ENCODE measurements at places on chromosomes 6 and 20.

DNA sequence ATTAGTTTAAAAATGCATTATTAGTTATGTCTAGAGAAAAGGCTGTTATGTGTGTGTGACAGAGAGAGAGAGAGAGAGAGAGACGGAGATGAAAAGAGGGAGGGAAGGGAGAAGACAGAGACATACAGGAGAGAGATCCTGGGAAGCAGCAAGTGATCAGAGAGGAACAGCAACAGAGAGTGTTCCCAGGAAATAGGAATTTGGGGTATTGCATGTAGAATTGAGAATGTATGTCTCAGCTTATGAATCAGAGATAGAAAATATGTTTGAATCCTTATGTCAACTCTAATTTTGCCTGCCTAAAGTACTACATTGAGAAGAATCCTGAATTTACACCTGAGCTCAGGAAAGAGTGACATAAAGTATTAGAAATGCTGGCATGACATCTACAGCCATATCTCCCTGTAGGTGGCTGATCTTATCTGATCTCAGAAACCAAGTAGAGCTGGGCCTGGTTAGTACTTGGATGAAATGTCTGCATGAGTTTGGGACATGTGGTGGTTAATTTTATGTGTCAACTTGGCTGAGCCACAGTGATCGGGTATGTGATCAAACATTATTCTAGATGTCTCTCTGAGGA lies 130.6 kb downstream of the TENT5A start:
- DNase-seq, result no peak

GRCh38 chr20:3248993-3249347 lies 10.0 kb upstream of the SLC4A11 start:
- no peak for DNase-seq

GRCh38 chr20:3763671-3764601 lies 3.6 kb downstream of the ADISSP start:
- DNase-seq, result no peak

- DNase-seq, result no peak
Measured at GRCh38 chr6:68634726-68635411, at the start of gene ADGRB3. TSS of gene ADGRB3 (plus strand) at chr6:68635282. CDS start at chr6:68638676, 3,394 bp downstream.

DNA sequence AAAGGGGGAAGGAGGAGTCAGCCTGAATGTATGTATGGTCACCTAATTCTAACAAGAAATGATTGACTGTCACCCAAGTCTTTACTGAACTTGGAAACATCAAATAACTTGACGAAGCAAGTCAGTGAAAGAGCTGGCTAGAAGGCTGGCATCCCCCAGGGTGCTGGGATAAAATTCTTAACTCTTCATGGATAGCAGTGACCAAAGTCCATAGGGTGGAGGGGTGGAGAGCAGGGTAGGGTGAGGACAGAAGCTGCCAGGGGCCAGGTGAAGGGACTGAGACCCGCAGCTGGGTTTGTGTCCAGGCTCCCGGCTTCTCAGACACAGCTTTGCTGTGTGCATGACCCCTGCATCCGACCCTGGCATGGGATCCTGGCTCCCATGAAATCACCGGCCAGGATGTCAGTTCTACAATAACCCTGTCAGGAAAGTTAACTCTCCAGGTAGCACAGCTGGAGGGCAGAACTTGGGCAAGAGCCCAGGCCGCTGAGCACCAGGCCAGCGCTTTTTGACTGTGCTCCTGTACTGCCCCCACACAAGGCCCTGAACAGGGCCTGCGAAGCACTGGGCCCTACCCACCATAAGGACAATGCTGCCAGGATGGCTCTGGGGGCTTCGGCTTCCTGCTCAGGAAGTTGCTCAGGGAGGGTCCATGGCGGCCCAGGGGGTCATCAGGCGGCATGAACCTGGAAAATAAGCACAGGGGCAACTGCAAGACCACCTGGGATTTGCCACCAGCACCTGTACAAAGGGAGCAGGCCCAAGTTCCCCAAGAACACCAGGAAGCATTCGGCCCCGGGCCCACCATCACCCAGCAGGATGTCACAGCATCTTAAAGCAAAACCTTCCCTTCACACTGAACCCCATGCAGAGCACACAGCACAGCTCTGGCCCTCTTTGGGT lies 32.5 kb downstream of the ZC3H12D start:
- no peak for DNase-seq

DNA sequence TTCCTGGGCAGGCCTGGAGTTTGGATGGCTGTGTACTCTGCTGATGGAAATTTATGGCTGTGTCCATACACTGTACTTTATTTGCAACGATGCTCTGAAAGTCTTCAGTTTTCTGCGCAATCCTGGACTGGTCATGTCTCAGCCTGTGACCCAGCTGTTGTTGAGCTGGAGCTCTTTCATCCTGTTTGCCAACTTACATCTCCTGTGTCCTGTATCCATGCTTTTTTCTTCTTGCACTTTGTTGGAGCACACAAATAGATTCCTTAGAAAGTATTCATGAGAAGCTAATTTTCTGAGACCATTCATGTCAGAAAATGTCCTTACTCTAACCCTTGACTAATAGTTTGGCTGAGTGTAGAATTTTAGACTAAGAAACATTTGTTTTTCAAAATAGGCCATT lies 251.2 kb downstream of the BCKDHB start:
- no peak for DNase-seq

DNA sequence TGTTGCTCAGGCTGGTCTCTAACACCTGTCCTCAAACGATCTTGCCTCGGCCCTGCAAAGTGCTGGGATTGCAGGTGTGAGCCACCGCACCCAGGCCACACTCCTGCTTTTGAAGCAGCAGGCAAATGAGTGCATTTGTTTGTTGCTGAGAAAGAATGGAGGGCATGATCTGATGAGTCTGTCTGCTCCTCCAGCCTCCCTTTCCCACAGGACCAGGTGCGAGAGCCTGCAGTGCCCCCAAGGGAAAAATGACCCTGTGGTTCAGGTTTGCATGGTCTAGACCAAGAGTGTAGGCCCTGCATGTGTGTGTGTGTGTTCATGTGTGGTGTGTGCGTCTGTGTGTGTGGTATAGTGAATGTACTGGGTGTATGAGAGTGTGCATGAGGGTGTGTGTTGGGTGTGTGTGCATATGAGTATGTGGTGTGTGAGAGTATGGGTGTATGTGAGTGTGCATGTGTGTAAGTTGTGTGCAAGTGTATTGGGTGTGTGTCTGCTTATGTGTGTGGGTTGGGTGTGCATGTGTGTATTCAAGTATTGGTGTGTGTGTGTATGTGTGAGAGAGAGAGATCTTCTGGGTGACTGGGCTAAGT lies 22.8 kb upstream of the FOXC1 start:
- no peak for DNase-seq

DNA sequence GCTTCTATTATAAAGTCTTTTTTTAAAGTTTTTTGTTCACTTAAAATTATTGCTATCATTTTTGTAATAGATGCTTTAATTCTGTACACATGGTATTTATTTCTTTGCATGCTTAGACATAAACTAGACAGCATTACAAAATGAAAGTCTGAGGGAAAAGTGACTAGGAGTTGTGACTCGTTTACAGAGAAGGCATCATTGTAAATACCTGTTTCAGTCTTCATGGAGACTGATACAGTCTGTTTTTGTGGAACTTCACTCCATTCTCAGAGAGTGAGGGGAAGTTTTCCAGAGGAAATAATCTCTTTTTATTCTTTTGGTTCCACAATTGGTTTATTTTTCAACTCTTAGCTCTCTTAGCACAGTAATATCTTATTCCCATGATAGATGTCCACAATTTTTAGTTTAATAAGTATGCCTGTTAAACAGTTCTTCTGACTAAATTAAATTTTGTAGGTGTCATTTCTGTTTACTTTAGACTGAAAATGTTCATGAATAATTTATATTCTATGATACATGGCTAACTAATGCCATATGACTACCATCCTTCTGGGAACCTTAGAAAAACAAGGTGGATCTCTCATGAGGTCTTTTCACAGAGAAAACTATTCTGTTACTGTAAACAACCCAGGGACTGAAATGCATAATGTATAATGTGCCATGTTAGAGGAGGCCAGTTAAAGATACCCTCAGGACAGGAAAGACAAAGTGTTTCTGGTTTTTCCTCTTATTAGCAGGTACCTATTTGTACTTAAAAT lies 69.2 kb downstream of the MYO6 start:
- DNase-seq, result no peak

DNA sequence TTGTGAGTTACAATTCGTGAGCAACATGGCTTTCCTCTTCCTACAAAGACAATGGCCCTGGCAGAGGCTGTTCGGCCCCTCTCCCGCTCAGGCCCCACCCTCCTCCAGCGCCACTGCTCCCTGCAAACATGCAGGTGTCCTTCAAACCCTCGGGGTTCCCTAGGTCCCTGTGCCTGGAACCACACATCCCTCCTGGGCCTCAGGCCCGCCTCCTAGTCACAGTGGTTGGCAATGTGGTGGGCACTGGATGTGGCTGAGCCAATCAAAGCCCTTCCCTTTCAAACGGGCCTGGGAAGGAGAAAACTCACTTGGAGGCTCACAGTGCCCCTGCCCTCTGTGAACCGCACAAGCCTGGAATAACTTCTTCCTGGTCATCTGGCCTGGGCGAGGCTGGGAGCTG lies 147.2 kb downstream of the TFAP2C start:
- DNase-seq, result no peak

Data from stimulated activated CD8-positive, alpha-beta memory T cell treated with anti-CD3 and anti-CD28 coated beads, Interleukin-4, amount 100 ng/mL, for 4 hours (primary cell).